ENCODE measurements at places on chromosomes 5 and 9.
A peak's percentile ranks its signal among the peaks of the same experiment; 100 is the strongest.

- DNase-seq, result no peak
These were observed 101.9 kb downstream of the RPS23 start for GRCh38 chr5:82176115-82176814.

GRCh38 chr9:92986176-92987119 is 39.1 kb downstream of the FGD3 start:
- no peak for DNase-seq

DNA sequence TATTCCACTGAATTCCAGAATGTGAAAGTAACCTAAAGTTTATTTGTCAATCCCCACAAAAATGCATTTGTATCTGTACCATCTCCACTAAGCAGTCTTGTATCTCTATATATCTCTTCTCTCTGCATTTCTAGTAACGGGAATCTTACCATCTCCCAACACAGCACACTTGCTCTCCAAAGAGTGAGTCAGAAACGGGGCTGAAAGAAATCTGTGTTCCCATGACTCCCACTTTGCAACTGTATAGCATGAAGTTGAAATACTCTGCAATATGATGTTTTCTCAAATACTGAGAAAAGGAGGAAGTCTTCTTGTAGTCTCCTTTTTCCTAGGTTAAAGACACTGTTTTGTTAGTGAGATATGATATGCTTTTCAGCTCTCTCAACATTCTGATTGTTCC is 848.8 kb upstream of the ACO1 start:
- DNase-seq, result no peak

DNA sequence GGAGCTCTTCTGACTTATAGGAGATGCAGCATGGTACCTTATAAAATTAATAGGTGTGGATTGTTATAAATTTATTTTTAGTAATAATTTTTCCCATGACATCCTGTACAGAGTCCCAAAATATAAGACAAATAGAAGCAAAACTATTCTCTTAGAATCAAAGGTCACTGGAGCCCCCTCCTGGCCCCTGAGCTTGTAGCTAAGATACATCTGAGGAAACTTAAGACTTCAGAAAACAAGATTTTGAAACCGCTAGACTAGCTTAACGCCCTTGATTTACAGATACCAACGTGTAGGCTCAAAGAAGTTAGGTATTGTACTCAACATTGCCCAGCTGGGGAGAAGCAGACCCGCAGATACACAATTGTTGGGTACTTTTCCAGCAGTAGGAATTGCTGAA is 45.7 kb upstream of the KCNN2 start:
- no peak for DNase-seq

DNA sequence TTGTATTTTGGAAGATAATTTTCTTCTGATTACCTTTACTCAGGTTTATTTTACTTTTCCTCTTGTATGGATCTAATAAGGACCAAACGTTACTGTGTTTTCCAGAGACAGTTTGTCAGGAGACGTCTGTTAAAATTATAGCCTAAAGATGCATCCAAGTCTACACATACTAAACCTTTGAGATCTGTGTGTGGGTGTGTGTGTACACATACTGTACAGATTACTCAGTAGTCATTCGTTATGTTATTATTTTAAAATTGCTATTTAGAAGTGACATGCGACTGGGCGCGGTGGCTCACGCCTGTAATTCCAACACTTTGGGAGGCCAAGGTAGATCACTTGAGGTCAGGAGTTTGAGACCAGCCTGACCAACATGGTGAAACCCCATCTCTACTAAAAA is 51.6 kb upstream of the CNTLN start:
- DNase-seq, result no peak

- no peak for DNase-seq
These were observed 133.0 kb upstream of the STK32A start for GRCh38 chr5:147101659-147102369.

GRCh38 chr9:114099669-114100270 is 678 bp upstream of the KIF12 start:
- no peak for DNase-seq

GRCh38 chr9:119951591-119951990 is 582.4 kb upstream of the BRINP1 start:
- DNase-seq, result no peak

GRCh38 chr5:82584631-82585030 is 306.5 kb upstream of the RPS23 start:
- no peak for DNase-seq

GRCh38 chr5:93587597-93588351 is 4.8 kb downstream of the NR2F1 start:
- DNase-seq, result no peak

GRCh38 chr5:132677191-132677590 is 3.4 kb downstream of the IL4 start:
- no peak for DNase-seq

DNA sequence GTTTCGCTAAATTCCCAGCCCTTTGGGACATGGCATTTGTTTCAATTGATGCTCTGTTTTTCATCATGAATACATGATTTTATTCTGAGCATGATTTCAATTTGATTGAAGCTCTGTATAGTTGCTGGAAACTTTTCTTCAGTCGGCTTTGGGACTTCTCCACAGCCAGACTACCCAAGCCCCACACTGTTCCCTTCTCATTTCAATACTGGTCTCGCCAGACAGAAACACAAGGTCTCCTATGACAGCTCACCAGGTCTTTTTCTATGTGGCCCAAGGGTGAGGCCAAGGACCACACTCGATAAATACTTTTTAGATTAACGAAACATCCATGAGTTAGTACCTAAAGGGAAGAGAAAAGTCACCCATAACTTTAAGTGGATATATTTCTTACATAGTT is 132.2 kb downstream of the ARL15 start:
- no peak for DNase-seq

- no peak for DNase-seq
These were observed 248.9 kb downstream of the CWC27 start for GRCh38 chr5:65017636-65018035.

DNA sequence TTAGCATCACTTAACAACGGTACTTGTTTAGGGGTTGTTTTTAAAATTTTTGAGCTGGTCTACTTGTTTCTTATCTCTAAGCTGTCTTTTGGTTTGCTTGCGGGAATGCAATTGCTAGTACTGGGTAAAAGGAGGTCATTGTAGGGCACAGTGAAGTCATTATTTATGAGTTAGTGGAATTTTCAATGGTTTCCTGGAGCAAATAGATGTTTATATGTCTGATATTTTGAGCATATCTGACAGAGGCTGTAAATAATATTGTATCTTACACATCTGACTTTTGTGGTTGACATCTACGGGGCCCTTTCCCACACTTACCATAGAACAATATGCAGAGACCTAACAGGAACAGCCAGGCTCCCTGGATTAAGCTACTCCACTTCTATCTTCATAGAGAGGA is 90.4 kb upstream of the IL6ST start:
- DNase-seq, result no peak

DNA sequence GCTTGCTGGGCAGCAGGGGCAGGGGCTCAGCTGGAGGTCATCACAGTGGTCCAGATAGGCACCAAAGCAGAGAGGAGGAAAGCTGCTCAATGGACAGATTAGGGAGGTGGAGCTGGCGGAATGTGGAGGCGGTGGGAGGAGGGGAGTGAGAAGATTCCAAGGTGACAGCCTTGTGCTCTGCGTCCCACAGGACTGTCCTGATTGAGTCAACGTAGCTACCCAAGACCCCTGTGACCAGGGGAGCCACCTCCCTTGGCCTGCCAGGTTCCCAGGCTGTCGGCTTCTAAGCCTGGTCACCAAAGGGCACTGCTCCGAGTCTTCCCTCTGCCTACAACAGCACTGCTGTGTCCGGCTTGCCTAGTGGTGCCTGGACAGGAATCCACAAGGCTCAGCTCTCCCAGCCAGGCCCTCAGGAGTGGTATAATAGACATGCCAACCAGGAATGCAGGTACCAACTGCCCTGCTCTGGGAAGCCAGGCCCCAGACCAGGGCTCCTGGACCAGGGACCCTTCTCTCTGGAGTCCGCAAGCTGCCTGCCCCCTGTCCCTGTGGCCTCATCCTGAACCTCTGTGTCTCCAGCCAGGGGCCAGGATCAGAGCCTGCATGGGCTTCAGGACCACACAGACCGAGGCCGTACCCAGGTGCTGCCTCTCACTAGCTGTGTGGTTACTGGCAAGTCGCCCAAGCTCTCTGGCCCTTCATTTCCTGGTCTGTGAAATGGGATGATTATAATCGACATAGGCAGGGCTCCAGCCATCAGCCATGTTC is 67.9 kb downstream of the STK10 start:
- no peak for DNase-seq

DNA sequence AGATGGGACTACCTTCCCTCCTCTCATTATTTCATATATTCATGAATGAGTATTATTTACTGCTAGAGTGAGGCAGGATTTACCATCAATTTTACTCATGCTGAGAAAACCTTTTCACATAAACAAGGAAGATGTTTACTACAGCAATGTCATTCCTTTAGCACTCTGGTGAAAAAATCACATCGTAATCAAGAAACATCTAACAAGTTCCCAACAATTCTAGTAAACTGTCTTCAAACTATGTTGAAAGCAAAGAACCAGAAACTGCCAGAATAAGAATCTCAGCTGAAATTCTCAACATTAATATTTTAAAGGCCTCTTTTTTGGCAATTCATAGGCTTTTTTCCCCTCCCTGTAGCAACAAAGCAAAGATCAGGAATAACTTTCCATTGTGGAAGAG is 28.2 kb downstream of the AUH start:
- DNase-seq, result no peak

GRCh38 chr5:88393716-88394535 is 125.3 kb upstream of the TMEM161B start:
- no peak for DNase-seq

- DNase-seq, result no peak
These were observed 28.2 kb downstream of the CETN3 start for GRCh38 chr5:90381213-90381929.

- no peak for DNase-seq
These were observed 192.9 kb downstream of the CRB2 start for GRCh38 chr9:123548741-123549545.

GRCh38 chr5:130424341-130424740 is 520.1 kb downstream of the CHSY3 start:
- no peak for DNase-seq

GRCh38 chr5:149628221-149628620 is 46.9 kb downstream of the ARHGEF37 start:
- no peak for DNase-seq

GRCh38 chr5:76571559-76571958 is 51.6 kb downstream of the F2RL2 start:
- DNase-seq, result no peak

DNA sequence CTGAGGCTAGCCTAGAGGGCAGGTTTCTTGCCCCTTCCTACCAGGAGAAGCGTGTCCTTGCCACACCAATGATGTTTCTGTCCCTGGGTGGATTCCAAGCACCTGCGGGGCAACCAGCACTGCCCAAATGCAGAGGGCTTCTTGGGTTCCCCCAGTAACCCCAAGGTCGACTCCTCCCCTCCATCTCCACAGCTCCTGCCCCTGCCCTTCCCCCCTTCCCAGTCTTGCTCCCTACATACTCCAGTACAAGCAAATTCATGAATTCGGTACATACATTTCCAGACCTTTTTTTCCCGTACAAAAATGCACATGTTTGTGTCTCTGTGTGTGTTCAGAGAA is 12.8 kb upstream of the JADE2 start:
- DNase-seq, result no peak

DNA sequence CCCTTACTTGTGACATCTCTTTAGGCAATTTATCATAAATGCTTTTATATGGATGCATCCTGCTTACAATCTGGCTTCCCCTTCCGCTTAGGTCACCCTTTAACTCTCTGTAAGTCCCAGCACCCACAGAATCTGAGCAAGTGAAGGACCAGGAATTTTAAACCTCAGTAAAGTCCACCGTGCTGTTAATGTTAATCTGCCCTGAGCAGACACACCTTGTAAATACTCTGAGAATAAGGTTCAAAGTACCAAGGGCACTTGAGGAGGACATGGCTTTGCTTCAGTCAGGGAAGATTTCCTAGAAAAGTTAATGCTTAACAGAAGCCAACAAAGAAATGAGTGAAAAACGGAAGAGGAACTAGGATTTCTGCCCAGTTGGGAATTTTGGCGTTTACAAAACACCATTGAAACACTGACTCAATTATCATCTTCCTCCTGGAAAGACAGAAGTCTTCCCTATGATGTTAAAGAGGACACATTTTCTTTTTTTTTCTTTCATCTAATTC is 26.4 kb upstream of the TTC39B start:
- DNase-seq, result peak; percentile 25

DNA sequence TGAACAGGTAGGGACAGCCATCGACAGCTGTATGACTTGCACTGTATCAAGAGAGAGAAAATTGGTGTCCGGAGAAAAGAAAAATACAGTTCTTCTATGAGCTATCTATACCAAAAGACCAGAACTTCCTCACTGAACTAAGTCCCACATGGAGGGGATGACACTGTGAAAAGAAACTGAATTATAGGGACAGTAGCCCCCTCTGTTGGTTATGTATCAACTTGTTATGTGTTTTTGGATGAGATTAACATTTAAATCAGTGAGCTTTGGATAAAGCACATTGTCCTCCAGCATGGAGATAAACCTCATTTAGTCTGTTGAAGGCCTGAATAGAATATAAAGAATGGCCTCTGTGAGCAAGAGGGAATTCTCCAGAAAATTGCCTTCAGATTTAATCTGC is 176.6 kb upstream of the SH3GL2 start:
- no peak for DNase-seq

DNA sequence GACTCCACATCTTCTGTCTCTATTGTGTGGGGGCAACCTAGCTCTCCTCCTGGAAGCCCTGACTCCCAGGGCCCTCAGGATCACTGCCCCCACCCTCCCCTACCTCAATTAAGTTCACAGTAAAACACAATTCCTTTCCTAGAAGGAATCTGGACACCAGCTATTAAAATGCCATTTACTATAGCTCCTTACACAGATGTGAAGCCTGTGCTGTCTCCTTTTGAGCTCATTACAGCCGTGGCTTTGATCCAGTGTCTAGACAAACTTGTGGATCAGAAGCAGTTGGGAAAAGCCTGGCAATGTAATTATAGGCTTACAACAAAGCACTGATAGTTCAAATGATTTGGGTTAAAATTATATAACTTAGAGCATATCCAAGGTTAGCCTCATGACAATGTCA is 107.0 kb upstream of the SMIM23 start:
- DNase-seq, result no peak

DNA sequence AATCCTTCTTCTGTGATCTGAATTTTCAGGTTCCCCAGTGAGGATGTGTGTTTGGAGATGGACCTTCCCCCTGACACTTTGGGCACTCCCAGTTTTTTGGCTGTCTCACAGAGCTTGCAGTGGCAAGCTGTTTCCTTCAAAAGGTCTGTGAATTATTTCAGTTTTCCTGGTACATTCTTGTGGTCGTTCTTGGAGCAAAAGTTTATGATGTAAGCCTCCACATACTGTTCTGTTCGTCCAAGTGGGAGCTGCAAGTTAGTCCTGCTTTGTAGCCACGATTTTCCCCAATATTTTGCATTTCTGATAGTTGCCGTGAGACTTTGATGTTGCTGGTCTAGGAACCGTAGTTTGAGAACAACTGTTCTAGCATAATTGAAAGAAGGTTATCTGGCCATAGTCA is 88.3 kb downstream of the MTAP start:
- no peak for DNase-seq

- no peak for DNase-seq
These were observed 585.7 kb upstream of the ZNF608 start for GRCh38 chr5:125331987-125332598.

All from right renal pelvis (tissue), 4 donors.